DMS79 treated with DMSO at 0.1 percent for 48 hours (cell line): ENCODE measurements at places on chromosomes 2 and 18.

- DNase-seq, result no peak
These were observed 41.5 kb upstream of the DSC1 start for GRCh38 chr18:31204166-31204565.

GRCh38 chr2:101581675-101582299, 106.9 kb upstream of the RFX8 start:
- no peak for DNase-seq

DNA sequence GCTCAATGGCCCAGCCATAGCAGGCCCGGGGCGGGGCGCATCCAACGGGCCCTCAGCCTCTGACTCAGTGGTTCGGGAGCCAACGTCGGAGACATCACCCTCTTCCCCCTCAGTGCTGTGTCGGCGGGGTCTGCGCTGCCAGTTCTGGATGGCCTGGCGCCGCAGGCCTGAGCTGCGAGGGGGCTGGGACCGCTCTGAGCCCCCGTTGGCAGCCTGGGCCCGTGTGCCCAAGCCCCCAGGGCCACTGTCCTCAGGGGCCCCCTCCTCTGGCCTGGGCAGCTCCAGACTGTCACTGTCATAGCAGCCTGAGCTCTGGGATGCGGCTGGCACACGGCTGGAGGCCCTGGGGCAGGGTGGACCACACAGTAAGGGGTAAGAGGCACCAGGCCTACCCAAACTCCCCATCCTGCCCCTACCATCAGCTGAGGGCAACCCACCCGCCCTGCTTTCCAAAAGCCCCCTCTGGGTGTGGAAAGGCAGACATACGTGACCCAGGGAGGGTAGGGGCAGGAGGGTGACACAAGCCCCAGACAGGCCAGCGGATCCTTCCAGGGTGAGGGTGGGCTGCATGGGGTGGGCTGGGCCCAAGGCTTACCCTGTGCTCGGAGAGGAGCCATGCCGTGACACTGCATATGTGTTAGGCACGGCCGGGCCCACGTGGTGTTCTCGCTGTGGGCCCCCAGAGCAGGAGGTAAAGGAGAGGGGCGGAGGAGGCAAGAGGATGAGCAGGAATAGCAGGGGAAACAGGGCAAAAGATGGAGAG, 18.8 kb downstream of the FBXO41 start:
- DNase-seq, result no peak

DNA sequence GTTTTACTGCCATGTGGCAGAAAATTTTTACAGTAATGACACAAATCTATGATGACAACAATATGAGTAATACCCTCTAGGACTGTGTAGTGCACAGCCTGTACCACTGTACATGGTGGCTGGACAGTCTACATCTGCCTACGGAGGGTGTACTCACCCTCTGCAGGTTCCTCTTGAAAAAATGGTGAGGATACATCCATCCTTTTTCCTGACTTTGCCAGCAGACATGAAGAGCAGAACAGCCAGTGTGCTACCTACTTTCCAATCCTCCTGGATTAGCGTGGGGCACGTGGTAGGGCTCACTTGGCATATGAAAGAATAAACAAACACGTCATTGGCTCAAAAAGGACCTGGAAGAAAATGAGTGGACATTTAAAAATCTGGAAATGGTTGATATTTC, 62.6 kb downstream of the TRPM8 start:
- DNase-seq, result no peak

DNA sequence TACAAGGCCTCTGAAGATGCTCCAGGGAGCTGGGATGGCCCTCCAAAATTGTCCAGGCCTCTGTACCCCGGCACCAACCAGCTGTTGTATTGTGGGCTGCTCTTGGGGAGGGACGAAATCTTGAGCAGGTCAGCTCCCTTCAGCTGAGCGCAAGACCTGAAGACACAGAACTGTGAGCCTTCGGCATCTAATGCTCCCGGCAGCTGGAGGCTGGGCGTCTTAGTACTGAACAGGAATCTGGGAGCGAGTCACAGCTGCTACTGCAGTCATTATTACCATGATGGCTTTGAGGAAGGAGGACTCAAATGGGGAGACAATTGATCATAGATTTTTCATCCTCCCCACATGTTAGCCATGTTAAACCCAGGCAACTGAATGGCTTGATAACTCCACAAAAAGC, 83.0 kb upstream of the LTBP1 start:
- no peak for DNase-seq
